ENCODE measurements at places on chromosomes 7 and 10.

DNA sequence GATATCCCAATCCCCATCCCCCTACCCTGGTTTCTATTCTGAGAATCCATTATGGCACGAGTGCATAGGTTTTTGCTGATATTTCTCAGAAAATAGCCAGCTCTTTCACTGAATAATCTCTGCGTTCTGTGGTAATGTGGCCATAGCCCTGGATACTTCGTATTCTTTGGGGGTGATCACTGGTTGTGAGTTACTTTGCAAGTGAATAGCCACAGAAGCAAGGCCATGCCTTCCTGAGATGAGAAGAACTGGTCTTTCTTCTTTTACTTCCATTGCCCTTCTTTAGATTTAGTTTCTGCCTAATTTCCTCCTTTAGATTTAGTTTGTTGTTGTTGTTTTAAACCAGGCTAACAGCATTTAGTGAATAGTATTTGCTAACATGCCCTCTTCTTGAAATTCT, 323.4 kb downstream of the CDC14C start:
- DNase-seq = no peak

GRCh38 chr10:91537614-91538383, 95.1 kb downstream of the PPP1R3C start:
- DNase-seq = no peak

DNA sequence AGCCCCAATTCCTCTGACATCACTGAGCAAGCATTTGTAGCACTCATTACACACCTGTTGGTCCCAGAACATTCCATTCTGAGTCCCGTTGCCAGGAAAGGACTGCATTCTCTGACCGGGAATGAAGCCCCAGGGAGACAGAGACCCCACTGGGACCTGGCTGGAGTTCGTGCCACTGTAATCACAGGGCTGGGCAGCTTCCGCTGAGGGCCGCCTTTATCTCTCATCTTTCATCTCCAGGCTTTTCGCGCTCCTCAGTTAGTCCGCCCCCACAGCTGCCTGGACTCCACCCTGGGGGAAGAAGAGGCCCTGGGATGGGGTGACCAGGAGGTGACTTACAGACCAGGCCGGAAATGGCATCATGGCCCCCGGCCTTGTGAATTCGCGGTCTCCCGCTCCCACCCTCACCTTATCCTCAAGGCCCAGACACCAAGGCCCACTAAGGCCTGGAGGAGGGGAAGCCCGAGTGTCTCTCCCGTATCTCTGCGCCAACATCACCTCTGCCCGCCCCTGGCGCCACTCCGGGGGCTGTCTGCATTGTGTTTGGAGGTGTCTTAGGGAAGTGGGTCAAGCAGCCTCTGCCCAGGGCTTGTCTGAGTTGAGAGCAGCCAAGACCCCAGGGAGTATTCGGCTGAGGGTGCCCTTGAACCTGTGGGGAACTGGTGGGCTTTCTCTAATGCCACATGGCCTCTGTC, 75.4 kb downstream of the PROSER2 start:
- no peak for DNase-seq

GRCh38 chr10:308101-308500, 172.8 kb downstream of the ZMYND11 start:
- DNase-seq = no peak

DNA sequence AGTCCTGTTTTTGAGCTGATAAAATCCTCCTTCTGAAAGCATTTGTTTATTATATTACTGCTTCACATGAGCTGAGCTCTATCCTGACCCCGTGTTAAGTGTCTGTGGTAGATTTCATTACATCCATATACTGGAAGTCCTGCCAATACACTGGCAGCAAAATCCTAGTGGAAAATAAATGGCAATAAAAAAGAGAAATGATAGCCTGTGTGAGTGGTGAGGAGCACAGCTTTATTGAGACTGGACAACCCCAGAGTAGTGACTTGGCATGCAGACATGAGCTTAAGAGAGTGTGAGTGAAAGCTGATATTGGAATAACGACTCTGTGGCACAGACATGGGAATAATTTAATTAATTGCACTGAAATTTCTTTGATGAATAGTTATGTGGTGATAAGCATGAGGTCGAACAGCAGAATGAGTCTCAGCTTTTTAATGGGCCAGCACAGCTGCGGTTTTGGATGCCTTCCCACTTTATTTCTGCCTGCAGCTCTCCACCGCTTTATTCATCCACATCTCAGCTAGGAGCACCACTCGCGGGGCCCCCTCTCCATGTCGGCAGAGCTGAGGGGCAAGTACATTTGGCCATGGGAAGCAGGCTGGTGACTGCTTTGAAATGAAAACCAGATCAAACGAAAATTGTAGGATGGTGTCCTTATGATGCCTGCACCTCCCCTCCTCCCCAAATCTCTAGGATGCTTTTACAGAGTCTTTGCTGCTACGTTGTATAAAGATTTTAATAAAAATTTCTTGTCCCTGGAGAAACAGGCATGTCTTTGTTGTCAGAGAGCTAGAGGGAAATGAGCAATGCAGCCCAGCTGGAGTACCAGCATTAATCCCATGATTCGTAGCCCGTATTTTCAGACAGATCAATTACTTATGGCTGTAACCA, 494.3 kb downstream of the AUTS2 start:
- peak; percentile 90 for DNase-seq

- no peak for DNase-seq
Observed at GRCh38 chr10:31940839-31941653, 12.4 kb upstream of the ARHGAP12 start.

- no peak for DNase-seq
Observed at GRCh38 chr7:155962191-155962967, 150.1 kb upstream of the SHH start.

GRCh38 chr10:7488418-7488829, 77.6 kb upstream of the SFMBT2 start:
- no peak for DNase-seq

DNA sequence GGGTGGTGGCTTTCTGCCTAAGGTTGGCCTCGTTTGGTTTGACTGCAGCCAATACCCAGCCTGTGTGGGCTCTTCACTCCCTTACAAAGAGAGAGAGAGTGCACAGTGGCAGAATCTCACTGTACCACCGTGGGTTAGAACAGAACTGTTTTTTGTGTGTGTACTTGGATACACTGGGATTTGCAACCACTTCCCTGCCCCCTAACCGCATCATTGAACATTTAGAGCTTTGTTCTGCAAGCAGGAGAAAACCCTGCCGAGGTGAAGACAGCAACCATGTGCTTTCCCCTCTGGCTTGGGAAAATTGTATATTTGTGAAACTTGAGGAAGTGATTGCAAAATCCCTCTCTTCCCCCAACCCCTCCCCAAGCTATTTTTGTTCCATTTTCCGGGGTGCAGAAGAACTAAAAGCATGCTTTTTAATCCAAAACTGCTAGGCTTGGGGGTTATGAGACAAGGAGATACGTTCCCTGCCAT, 201.2 kb downstream of the TCF7L2 start:
- no peak for DNase-seq

- DNase-seq = no peak
Observed at GRCh38 chr7:42471573-42472174, 234.7 kb upstream of the GLI3 start.

GRCh38 chr10:124321433-124322089, 97.2 kb downstream of the OAT start:
- DNase-seq = no peak

DNA sequence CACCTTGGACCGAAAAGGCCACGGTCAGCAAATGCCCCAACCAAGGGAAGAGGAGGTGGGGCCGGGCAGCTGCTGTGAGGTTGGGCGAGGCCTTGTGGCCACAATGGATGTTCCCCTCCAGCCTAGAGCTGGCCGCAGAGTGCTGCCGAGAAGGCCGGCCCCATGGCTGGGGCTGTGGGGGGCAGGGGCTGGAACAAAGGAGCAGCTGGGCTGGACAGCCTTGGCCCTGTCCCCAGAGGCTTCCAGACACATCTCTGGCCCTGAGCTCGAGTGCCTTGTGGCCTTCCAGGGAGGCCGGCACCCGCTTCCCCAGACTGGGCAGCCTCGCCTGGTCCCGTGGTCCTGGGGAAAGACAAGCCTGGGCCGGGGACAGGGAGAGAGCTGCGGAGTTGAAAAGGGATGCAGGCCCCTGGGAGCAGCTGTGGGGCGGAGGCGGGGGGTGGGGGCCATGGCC, 88.0 kb downstream of the PDGFA start:
- no peak for DNase-seq

GRCh38 chr7:148914208-148914777, 30.2 kb upstream of the EZH2 start:
- DNase-seq = no peak

DNA sequence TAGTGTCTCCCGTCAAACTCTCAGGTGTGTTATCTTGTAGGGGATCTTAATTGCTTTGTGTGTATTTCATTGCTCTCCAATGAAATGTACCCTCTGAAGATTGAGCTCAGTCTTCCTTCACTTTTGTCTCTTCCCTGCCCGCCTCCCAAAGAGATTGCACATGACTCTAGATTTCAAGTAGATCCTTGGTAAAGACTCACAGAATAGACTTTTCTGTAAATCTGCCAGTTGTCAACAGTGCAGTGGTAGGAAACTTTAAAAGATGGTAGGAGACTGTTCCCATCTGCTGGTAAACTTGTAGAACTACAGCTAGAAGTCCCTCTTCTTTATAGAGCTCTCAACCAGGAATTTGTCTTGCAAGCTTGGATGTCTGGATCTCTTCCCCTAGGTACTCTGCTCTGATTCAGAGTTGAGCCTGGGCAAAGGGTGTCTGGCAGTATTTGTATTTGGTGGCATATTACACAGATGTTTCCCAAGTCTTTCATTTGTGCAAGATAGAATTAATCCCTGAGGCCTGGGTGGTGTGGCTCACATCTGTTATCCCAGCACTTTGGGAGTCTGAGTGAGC, 9.6 kb downstream of the CCL26 start:
- no peak for DNase-seq

- DNase-seq = no peak
Observed at GRCh38 chr7:155840262-155840885, 28.1 kb upstream of the SHH start.

- DNase-seq = no peak
Observed at GRCh38 chr7:100983451-100984187, 14.3 kb downstream of the MUC12 start.

GRCh38 chr10:5811387-5811821, 1.8 kb downstream of the GDI2 start:
- DNase-seq = no peak

DNA sequence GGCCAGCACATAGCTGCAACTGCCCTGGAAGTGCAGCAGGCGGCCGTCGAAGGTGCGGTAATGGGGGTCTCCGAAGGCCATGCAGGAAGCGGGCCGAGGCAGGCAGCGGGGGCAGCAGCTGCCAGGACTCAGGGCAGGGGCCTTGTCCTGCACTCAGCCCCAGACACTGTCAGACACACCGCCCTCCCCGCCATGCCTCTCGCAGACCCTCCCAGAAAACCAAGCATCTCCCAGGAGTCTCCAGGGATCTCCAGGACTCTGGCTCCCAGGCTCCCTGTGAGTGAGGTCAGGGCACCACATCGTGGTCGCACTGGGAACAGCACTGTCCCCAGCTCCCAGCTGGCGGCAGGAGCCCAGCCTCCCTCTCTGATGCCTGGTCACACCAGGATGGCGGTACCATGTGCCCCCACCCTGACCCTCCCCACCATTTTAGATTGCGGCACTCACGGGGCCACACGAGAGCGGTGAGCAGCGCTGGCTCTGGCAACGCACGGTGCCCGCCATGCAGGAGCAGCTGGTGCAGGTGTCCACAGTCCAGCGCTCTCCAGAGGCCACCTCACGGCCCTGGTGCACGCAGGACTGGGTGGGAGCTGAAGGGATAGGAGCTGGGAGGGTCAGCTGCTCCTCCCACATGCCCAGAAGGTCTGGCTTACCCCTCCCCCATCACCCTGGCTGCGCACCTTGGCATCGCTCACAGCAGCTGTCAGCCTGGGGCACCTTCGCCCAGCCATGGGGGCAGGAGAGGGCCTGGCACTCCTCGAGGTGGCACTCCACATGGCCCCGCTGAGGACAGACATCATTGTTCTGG, 17.5 kb downstream of the ATP6V1F start:
- no peak for DNase-seq
